ENCODE measurements at places on chromosomes 6 and 20.

DNA sequence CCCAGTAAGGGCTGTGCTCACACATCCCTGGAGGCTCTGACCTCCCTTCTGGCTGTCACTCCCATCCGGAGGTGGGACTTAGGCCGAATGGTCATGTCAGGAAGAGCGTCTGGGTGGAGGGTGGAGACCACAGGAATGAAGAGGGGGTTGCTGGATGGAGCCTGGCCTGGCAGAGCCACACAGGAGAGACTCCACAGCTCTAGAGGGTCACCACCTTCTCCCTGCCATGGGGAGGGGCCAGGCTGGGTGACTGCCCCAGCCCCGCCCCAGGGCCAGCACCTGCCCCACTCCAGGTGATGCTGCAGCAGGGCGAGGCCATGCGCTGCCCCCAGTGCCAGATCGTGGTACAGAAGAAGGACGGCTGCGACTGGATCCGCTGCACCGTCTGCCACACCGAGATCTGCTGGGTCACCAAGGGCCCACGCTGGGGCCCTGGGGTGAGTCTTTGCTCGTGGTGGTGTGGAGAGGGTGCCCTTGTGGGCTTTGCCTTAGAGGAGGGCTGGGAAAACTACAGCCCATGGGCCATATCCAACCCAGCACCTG lies 20.6 kb downstream of the RBCK1 start:
- DNase-seq = no peak

- no peak for DNase-seq
These were observed 41.2 kb upstream of the DST start for GRCh38 chr6:56683882-56684281.

- no peak for DNase-seq
These were observed 56.3 kb downstream of the EZR start for GRCh38 chr6:158762787-158763433.

DNA sequence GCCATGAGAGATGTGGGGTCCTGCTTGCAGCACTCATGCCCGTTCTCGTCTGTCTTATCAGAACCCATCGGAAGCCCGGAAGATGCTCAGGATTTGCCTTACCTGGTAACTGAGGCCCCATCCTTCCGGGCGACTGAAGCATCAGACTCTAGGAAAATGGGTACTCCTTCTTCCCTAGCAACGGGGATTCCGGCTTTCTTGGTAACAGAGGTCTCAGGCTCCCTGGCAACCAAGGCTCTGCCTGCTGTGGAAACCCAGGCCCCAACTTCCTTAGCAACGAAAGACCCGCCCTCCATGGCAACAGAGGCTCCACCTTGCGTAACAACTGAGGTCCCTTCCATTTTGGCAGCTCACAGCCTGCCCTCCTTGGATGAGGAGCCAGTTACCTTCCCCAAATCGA lies 8.3 kb downstream of the PI16 start:
- DNase-seq = peak; percentile 42

DNA sequence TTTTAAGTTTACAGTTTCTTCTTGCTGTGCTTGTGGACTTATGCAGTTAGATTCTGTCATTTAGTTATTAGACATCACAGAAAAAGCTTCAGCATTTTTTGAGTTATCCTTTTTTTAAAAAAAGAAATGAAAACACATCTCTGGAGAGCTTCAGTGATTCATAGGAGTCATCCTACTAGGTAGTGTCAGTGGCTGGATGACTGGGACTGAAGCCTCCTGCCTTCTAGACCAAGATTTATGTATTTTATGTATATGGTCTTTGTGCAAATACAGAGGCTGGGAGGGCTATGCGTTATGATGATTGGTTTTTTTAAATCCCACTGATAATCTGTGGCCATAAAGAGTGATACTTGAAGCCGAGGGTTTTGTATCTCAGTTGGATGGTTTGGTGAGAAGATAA lies 125.9 kb upstream of the JAG1 start:
- no peak for DNase-seq
